ENCODE measurements at places on chromosomes 7 and 10. TPM values are rescaled to one million over a fixed set of nuclear protein-coding genes. Genes with fewer than 3 reads are reported as not detected.
A peak's percentile ranks its signal among the peaks of the same experiment; 100 is the strongest.

- H3K27ac ChIP-seq: no peak overlapping the region
- no peaks in the 10 kb centered on the region for H3K27me3 ChIP-seq
- DNase-seq: no peak
- no peak overlapping the region for H3K4me3 ChIP-seq
Measured at GRCh38 chr10:99123336-99123735, 112.3 kb downstream of the HPSE2 start.

DNA sequence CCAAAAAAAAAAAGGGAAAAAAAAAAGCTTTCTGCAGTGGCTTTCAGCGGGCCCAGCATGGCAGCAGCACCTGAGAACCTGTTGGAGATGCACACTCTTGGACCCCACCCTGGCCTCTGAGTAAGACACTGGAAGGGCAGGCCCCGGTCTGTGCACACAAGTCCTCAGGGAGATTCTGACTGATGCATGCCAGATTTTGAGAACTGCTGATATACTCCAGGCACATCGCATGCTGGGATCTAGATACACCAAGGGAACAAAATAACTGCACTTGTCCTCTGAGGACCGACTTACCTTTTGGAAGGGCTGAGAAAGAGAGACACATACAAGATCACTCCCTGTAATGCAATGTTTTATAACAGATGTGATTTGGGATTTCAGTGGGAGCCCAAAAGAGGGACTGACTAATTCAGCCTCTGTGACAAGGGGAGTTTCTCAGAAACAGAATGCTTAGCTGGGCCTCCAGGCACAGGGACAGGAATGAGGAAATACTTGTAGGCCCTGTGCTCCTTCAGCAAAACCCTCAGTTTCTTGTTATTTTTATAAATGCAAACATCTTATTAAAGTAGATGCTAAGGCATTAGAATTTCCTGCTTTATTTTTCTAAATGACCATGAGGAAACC is 8.2 kb downstream of the EGFR start:
- no peak overlapping the region for H3K4me3 ChIP-seq
- H3K36me3 ChIP-seq: no peaks in the 10 kb centered on the region
- peak; percentile 45 for DNase-seq
- H3K27ac ChIP-seq: peak overlapping the region; percentile 44
- no peaks in the 10 kb centered on the region for H3K27me3 ChIP-seq
- H3K4me1 ChIP-seq: peaks cover 31% of the 10 kb centered on the region

DNA sequence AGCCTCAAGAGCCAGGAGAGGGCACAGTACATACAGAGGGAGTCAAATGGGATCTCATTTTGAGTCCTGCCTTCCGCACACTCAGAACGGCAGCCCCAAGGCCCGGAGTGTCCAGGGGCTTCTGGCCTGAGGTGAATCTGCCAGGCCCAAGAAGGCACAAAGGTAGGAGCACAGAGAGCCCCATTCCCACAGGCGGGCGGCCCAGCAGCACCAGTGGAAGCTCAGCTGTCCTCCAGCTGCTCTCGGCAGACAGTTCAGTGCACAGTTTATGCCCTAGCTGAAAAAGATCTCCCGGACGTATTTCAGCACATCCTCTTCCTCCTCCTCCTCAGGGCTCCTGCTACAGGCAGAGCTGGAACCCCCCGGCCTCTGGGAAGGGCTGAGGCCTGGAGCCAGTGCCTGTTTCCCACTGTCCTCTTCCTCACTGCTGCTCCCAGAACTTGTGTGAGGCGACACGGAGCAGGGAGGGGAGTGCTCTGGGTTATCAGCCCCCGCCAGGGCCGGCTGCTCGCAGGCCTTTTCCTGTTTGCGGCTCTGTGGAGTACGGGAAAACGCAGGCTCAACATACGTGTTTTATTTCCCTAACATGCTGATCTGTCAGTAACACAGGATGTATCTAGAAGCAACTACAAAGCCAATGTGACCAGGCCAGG is 4.0 kb downstream of the CYREN start:
- H3K4me3 ChIP-seq: no peak overlapping the region
- H3K36me3 ChIP-seq: peaks cover 27% of the 10 kb centered on the region
- H3K4me1 ChIP-seq: peaks cover 81% of the 10 kb centered on the region

DNA sequence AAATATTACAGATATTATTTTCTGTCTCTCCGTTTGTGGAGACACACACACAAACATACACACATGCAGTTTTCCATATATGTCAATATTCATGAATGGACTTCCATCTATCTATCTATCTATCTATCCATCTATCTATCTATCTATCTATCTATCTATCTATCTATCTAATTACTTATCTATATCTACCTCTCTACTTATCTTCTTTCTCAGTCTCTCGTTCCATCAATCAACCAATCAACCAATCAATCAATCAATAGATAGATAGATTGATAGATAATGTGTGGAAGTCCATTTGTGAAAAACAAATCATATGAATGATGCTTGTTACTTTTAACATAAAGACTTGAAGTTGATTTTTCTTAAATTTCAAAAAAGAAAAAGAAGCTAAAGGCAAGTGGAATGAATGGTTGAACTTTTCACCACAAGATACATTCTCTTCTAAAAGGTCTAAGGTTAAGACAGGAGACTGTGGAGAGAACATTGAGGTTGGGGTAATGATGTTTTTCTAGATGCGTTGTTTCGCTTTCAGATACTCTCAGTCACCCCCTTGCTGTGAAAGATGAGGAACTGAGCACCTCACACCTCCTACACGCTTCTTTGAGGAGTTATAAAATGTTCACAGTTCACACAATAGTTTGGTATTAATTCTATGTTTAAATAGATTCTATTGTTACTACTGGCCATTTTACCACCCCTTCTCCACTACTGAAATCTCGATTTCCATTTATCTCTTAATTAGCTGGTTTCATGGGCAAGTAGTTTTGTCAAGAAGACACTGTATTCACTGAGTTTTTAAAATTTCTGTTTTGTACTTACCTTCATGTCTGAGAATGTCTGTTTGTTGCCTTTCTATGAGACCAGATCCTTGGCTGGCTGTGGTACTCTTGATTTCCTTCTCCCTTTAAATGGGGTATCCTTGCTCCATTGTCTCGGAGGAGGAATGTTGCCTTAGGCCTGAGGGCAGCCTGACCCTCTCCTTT is 114.1 kb downstream of the EMX2 start:
- no peaks in the 10 kb centered on the region for H3K36me3 ChIP-seq
- no peaks in the 10 kb centered on the region for H3K27me3 ChIP-seq
- H3K4me1 ChIP-seq: no peaks in the 10 kb centered on the region
- no peak overlapping the region for H3K4me3 ChIP-seq
- no peak for DNase-seq

DNA sequence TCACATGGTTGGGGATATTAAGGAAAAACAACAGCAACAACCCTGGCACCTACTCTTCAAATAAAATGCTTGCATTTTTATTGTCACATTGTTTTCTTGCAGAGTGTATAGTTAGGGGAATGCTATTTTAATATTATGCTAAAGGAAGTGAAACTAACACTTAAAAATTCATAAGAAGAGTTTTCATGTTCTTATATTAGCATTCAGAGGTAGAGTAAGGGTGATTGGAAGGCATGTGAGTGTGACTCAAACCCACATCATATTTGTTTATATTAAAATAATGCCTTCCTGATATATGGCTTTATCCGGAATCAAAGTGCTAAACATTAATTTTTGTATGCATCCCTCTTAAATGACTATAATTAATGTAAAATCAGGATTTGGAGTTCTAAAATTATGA is 59.8 kb upstream of the TES start:
- H3K27me3 ChIP-seq: no peaks in the 10 kb centered on the region
- H3K36me3 ChIP-seq: no peaks in the 10 kb centered on the region
- no peak for DNase-seq
- no peak overlapping the region for H3K4me3 ChIP-seq

PLAC9 gene
- total RNA-seq: not detected

DNA sequence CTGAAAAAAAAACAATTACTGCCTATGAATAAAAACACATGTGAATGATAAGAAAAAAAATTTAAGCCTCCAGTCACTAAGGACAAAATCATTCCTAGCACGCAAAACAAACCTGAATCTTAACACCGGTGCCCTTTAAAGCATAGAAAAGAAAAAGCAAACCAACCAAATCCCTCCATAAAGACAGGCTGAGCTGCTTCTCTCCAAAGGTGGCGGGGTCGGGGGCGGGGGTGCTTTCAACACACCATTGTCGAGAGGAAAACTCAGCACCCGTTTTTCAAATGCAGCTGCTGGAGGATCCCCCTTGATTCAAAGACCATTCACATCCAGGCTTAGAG is 1.4 kb downstream of the ST8SIA6 start:
- peak overlapping the region; percentile 85 for H3K27ac ChIP-seq
- H3K36me3 ChIP-seq: no peaks in the 10 kb centered on the region
- H3K4me3 ChIP-seq: peak overlapping the region; percentile 60
- peaks cover 16% of the 10 kb centered on the region for H3K4me1 ChIP-seq
- DNase-seq: no peak
- H3K27me3 ChIP-seq: no peaks in the 10 kb centered on the region

- no peaks in the 10 kb centered on the region for H3K36me3 ChIP-seq
- H3K27me3 ChIP-seq: no peaks in the 10 kb centered on the region
- H3K4me3 ChIP-seq: no peak overlapping the region
Measured at GRCh38 chr10:28925121-28925663, 247.9 kb downstream of the BAMBI start.

DNA sequence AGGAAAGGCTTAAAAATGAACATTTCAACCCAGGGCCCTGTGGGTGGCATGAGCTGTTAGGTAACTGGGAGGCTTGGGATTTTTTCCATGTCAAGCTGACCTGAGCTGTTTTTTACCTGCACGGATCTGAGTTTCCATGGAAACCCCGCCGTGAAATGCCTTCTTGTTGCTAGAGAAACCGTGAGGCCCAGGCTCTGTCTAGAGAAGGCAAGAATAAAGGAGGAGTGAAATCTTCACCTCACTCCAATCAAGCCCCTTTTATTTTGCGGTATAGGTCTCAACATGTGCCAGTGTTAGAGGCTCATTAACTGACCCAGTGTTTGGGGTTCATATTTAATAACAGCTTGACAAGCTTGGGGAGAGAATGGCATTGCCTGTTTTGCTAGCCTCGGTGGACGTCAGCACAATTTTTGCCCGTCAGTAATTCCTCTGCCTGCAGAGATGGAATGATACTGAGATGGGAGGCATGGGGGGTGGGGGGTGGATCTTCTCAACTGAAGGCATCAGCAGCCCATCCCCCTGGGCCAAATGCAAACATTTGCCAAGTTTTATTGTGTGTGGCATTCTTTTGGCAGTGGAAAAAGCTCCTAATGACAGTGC is 48.9 kb upstream of the PDCD4 start:
- no peaks in the 10 kb centered on the region for H3K36me3 ChIP-seq
- H3K27ac ChIP-seq: no peak overlapping the region
- H3K27me3 ChIP-seq: no peaks in the 10 kb centered on the region
- no peak for DNase-seq

CPXM2 gene
- 0.61 TPM for total RNA-seq

DNA sequence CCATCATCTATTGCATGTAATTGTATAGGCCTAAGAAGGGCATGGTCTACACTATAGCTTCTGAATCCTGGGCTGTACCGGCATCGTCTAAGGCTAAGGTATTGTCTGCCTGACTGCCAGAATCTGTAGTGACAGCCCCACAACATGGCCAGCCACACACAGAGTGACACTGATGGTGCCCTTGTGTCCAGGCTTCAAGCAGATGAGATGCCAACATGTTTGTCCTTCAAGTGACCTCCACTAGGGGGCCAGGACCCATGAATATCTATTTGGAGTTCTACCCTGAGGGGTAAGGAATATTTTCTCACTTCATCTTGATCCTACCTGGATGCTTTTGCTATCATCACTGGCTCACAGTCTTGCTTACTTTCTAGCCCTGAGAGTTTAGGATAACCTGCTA is 1.5 kb downstream of the CYP3A7 start:
- no peaks in the 10 kb centered on the region for H3K36me3 ChIP-seq
- DNase-seq: no peak
- no peak overlapping the region for H3K27ac ChIP-seq

- peak; percentile 91 for DNase-seq
- no peaks in the 10 kb centered on the region for H3K27me3 ChIP-seq
Measured at GRCh38 chr10:26438534-26439341, 597 bp downstream of the APBB1IP start.

DNA sequence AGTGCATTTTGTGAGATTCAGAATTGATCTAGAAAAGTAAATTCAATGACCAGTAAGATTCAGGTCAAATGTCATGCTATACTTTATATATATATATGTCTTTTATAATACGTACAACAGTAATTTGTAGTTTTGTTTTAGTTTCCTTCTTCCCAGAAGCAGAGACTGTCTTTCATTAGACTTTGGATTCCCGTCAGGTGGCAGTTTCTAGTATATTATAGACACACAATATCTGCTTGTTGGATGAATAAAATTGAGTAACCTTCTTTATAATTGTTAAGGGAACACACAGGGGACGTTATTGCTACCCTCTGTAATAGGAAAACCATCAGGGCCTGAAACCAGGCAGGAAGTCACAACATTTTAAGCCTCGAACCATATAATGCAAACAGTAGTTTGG is 5.3 kb upstream of the LAMB1 start:
- H3K4me1 ChIP-seq: peaks cover 4% of the 10 kb centered on the region
- no peaks in the 10 kb centered on the region for H3K36me3 ChIP-seq
- H3K4me3 ChIP-seq: no peak overlapping the region
- no peak for DNase-seq

DNA sequence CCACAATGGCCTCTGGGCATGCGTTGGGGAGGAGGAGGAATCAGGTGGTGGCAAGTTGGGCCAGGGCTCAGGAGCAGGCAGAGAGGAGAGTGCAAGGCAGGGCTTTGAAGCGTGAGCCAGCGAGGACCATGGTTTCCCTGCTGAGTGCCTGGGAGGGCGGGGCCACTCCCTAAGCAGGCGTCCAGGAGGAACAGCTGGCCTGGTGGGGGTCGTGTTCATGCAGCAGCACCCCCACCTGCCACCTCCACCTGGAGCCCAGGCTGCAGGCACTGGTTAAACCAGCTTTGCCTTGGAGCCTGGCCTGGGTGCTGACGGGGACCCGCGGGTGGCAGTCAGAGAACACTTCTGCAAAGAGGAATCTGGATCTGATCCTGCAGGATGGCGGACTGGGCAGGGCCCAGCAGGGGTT is 24.2 kb upstream of the AQP1 start:
- DNase-seq: peak; percentile 69
- H3K27me3 ChIP-seq: no peaks in the 10 kb centered on the region
- peak overlapping the region; percentile 23 for H3K27ac ChIP-seq

DNA sequence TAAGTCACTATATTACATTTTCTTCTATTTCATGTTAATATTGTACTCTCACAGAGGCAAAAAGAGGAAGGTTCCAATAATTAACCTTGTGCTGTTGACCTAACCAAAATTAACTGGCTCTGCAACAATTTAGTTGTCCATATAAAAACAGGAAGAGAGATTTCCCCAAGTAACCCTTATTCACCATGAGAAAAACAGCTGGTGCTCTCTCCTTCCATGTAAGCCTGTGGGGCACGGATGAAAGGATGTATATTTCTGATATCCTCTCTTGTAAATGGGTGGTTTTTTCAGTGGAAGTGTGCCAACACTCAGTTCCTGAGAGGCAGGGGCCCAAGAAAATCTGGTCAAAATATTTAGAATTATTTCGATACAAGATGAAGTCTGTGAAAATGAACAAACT is 358.1 kb downstream of the CRPPA start:
- H3K4me3 ChIP-seq: no peak overlapping the region
- H3K27me3 ChIP-seq: no peaks in the 10 kb centered on the region
- H3K27ac ChIP-seq: no peak overlapping the region
- H3K4me1 ChIP-seq: peaks cover 23% of the 10 kb centered on the region
- no peak for DNase-seq
- no peaks in the 10 kb centered on the region for H3K36me3 ChIP-seq

- no peak overlapping the region for H3K4me3 ChIP-seq
- H3K4me1 ChIP-seq: no peaks in the 10 kb centered on the region
- H3K36me3 ChIP-seq: no peaks in the 10 kb centered on the region
- no peaks in the 10 kb centered on the region for H3K27me3 ChIP-seq
- H3K27ac ChIP-seq: no peak overlapping the region
- no peak for DNase-seq
Measured at GRCh38 chr10:54665095-54665494, 135.9 kb downstream of the PCDH15 start.

CHST15 gene
- total RNA-seq: 27.2 TPM

Measured in upper lobe of left lung (tissue), 6 donors.